ENCODE measurements at places on chromosomes 1 and 21. TPM values are rescaled to one million over a fixed set of nuclear protein-coding genes. Genes with fewer than 3 reads are reported as not detected.
A peak's percentile ranks its signal among the peaks of the same experiment; 100 is the strongest.

- no peaks in the 10 kb centered on the region for H3K27me3 ChIP-seq
- H3K27ac ChIP-seq: no peak overlapping the region
- H3K36me3 ChIP-seq: peaks cover 5% of the 10 kb centered on the region
- H3K4me3 ChIP-seq: no peak overlapping the region
These were observed 252.7 kb downstream of the DISC1 start for GRCh38 chr1:231879296-231879695.

GRCh38 chr1:64956010-64956640 is 10.2 kb downstream of the JAK1 start:
- DNase-seq: no peak
- H3K27me3 ChIP-seq: no peaks in the 10 kb centered on the region
- no peak overlapping the region for H3K27ac ChIP-seq

- no peaks in the 10 kb centered on the region for H3K36me3 ChIP-seq
- no peak for DNase-seq
- H3K27ac ChIP-seq: no peak overlapping the region
- peaks cover 26% of the 10 kb centered on the region for H3K4me1 ChIP-seq
These were observed 34.8 kb upstream of the RNF187 start for GRCh38 chr1:228452194-228453021.

DNA sequence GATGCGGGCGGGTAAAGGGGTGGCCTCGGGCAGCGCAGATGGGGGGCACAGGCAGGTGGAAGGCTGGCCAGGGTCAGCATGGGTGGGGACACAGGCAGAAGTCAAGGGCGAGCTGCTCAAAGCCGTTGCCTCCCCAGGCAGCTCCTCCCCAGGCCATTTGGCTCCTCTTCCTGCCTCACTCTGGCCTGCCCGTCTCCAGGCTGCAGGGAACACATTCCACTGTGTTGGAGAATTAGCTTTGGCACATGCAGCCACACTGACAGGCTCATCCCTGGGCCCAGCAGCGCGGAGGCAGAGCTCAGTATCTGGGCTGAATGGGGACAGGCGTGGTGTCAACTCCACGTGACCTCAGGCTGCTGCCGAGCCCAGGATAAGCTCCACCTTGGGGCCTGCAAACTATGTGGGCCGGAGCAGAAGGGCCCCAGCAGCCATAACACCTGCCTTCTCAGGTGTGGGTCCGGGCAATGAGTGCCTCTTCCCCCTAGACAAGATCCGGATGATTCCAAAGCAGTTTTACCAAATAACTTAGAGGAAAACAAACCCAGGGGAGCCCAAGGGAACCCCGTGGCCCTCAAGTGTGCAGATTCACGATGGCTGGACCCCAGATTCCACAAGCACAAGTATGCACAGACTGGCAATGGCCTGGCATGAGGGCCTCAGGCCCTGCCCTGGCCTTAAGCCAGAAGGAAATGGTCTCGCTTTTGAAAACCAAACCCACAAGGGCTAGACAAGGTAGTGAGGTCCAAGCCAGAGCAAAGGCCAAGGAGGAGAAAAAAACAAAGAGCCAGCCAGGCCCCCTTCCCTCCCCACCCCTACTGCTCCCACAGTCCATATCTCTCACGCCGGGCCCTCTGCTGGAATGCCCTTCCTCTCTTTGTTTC is 40.2 kb downstream of the HSPG2 start:
- H3K27ac ChIP-seq: peak overlapping the region; percentile 69
- H3K4me3 ChIP-seq: no peak overlapping the region
- H3K36me3 ChIP-seq: peaks cover 10% of the 10 kb centered on the region
- DNase-seq: no peak

DNA sequence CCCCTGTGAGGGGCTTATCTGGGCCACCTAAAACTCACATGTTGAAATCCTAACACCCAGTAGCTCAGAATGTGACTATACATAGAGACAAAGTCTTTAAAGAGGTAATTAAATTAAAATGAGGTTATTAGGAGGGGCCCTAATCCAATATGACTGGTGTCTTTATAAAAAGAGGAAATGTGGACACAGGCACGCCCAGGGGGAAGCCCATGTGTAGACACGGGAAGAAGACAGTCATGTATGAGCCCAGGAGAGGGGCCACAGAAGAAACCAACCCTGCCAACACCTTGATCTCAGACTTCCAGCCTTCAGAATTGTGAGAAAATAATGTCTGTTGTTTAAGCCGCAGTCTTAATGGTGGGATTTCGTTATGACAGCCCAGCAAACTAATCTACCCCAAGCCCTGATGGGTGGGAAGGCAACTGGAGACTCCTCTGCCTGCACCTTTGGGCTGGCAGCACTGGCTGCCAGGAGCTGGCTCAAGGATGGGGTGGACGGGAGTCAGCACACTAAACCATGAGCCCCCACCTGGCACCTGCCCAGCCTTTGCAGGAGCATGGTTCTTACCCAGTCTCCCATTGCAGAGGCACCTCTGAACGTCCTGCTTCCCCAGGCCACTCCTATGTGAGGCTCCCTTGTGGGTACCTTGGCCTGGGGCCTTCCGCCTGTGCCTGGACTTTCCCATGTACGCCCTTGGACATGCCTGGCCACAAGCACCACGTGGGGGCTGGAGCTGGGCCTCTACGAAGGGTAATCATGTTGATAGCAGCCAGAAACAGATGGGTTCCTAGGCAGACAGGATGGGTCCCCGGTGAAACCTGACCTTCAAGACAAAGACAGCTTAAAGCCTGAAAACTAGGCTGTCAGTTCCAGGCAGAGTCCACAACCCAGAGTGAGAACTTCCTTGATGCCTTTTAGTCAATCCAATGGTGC is 57.1 kb upstream of the DMRTB1 start:
- DNase-seq: no peak
- H3K4me1 ChIP-seq: peaks cover 10% of the 10 kb centered on the region
- no peak overlapping the region for H3K27ac ChIP-seq

- peaks cover 30% of the 10 kb centered on the region for H3K4me1 ChIP-seq
- peaks cover 42% of the 10 kb centered on the region for H3K36me3 ChIP-seq
- DNase-seq: no peak
- H3K27ac ChIP-seq: peak overlapping the region; percentile 7
- peaks cover 1% of the 10 kb centered on the region for H3K27me3 ChIP-seq
These were observed 61.3 kb downstream of the XKR8 start for GRCh38 chr1:28021064-28021463.

LINGO4 gene
- not detected for total RNA-seq

DNA sequence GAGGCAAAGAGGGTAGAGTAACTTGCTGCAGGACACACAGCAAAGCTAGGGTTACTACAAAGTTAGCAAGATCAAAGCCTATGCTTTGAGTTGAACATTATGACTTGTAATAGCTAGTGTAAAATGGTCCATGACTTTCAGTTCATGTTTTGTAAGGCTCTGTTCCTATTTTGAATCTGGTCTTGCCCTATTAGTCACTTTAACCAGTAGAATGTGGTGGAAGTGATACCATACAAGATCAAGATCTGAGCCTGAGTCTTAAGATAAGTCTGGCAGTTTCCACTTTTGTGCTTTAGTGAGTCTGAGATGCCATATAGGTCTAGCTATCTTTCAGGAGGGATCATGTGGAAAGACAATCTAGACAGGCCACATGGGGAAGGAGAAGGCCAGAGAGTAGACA is 282.1 kb upstream of the BRINP3 start:
- no peak for DNase-seq
- H3K27me3 ChIP-seq: no peaks in the 10 kb centered on the region
- H3K27ac ChIP-seq: no peak overlapping the region
- H3K4me1 ChIP-seq: no peaks in the 10 kb centered on the region
- no peaks in the 10 kb centered on the region for H3K36me3 ChIP-seq

DNA sequence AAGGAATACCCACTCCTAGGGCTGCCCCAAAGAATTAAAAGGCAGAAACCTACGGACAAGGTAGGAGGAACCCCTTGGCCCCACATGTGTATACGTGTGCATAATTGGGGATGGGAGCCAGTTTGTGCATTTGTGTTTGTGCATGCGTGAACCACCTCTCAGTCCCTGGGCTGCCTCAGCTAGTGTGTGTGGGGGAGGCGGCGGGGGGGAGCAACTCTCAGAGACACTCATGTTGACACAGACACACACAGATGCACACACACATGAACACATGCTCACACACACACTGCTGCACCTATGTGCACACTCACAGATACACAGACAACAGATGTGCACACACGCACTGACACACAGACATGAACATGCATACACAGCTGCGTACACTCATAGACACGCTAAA is 5.1 kb downstream of the LDLRAD1 start:
- no peak overlapping the region for H3K4me3 ChIP-seq
- peaks cover 42% of the 10 kb centered on the region for H3K27me3 ChIP-seq
- H3K27ac ChIP-seq: no peak overlapping the region
- H3K4me1 ChIP-seq: peaks cover 11% of the 10 kb centered on the region
- no peak for DNase-seq

PDPN gene
- not detected for total RNA-seq

DNA sequence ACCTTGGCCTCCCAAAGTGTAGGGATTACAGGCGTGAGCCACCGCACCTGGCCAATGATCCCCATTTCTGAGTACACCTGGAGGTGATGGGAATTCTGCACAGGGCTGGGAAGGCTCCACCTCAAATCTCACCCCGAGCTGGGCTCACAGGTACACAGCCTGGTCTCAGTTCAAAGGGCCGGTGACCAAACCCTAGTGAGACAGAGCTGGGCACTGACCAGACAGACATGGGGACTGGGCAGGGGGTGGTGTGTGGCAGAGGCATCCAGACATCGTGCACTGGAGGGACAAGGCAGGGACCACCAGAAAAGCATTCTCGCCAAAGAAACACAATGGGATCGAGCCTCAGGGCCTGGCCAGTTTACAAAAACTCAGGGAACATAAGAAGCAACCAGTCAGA is 17.2 kb downstream of the LSS start:
- no peak overlapping the region for H3K4me3 ChIP-seq
- peaks cover 5% of the 10 kb centered on the region for H3K36me3 ChIP-seq
- DNase-seq: no peak
- H3K27ac ChIP-seq: peak overlapping the region; percentile 9

DNA sequence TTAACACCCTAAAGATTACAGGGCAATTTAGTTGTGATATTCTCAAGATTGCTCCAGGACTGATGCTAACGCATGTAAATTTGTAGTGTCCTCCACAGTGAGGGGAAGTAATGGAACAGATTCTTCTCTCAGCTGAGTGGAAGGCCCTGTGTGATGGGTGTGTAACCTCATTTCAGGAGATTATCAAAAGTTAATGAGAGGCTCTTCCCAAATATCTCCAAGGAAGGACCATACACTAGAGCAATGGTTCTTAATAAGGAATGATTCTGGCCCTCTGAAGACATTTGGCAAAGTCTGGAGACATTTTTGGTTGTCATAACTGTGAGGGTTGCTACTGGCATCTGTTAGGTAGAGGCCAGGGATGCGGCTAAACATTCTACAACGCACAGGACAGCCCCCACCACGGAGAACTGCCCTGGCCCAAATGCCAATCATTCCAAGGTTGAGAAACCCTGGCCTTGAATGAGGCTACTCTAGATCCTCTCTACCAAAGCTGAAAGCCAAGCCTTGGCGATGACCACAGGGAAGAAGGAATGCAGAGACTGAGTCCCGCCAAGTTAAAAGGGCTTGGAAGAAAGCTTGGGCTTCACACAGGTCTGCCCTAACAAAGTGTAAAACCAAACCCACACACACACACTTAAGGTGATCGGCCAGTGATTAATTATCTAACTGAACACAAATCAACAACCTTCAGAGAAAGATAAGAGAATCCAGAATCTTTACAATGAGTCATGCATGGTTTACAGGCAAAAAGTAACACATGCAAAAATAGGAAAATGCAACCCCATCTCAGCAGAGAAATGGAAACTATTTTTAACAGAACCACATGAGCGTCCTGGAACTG is 135.8 kb downstream of the SYF2 start:
- no peak overlapping the region for H3K4me3 ChIP-seq
- no peak overlapping the region for H3K27ac ChIP-seq
- peaks cover 22% of the 10 kb centered on the region for H3K4me1 ChIP-seq
- peaks cover 28% of the 10 kb centered on the region for H3K27me3 ChIP-seq

DNA sequence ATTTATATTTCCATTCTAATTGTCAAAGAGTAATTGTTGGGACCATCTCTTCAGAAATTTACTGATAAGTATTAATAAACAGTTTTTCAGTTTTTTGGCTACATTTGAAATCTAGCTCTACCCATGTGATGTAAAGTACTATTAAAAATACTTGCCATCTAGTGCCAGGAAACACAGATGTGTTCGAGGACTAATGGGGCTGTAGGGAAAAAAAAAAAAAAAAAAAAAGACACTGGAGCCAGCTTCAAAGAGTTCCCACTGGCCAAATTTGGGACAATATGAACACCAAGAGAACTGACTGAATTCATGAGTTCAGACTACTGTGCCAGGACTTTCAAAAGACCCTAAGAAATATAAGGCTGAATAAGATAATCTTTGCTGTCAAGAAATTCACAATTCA is 65.2 kb upstream of the GFI1 start:
- DNase-seq: no peak
- H3K4me3 ChIP-seq: no peak overlapping the region
- H3K27ac ChIP-seq: no peak overlapping the region
- peaks cover 4% of the 10 kb centered on the region for H3K36me3 ChIP-seq
- no peaks in the 10 kb centered on the region for H3K4me1 ChIP-seq

DNA sequence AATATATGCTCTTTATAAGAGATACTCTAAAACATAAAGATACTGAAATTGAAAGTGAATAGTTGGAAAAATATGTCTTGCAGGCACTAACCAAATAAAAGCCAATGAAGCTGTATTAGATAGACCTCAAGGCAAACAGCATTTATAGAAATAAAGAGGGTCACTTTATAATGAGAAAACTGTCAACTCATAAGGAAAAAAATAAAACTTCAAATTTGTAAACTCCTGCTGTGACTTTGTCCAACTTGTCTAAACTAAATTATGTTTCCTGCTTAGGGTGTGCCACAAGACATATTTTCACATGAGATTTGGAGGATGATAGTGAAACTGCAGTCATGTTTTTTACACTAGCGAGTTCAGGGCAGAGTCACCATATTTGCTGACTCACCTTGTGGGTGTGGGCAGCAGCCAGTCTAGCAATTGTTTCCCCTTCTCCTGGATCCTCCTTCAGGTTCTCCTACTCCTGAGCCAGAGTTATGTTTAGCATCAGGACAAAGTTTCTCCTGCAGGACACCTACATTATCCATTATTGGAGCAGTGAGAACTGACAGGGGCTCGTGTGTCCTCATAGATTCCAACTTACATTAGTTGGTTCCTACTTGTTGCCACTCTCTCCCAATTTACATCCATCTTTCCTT is 43.8 kb downstream of the CD53 start:
- peaks cover 19% of the 10 kb centered on the region for H3K4me1 ChIP-seq
- H3K36me3 ChIP-seq: no peaks in the 10 kb centered on the region
- H3K27ac ChIP-seq: peak overlapping the region; percentile 34
- DNase-seq: peak; percentile 41
- peaks cover 3% of the 10 kb centered on the region for H3K27me3 ChIP-seq

MYBPHL gene
- total RNA-seq: not detected
